HEK293T (cell line): ENCODE measurements at places on chromosomes 5 and 9.

- no peak for DNase-seq
Measured at GRCh38 chr9:123320814-123321213, 35.2 kb upstream of the CRB2 start.

DNA sequence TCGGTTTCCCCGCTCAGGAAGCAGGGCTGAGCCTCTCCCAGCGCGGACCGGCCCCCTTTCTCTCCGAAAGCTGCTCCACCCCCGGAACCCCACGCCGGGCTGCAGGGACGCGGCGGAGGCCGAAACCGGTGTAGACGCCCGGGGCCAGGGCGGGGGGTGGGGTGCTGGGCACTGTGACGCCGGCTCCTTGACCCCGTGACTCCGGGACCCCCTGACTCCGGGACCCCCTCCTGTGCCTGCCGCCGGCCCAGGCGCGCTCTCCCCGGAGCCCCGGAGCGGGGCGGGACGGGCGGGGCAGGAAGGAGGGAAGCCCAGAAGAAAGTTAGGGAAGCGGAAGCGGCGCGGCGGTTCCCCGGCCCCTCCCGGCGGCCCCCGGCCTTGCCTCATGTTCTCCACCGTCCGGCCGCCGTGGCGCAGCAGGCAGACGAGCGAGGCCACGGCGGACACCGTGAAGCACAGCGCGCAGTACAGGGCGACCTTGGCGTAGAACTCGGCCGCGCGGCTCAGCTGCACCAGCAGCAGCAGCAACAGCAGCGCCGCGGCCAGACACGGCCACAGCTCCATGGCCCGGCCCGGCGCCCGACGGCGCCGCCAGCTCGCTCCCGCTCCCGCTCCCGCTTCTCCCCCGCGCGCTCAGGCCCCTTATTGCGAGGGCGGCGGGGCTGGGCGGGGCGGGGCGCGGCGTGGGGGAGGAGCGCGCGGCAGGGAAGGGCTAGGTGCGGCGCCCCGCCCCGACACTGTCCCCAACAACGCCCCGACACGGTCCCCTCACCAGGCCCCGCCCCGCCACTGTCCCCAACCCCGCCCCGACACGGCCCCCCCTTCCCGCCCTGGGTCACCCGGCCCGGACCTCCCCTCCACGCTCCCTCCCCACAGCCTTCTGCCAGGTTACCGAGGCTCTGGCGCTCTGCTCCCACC, at the start of gene AGPAT2:
AGPAT2 (minus strand) TSS at position 664 of the 918 bp plus-strand sequence; CDS start at position 564, 100 bp downstream.
- DNase-seq = peak; percentile 79

DNA sequence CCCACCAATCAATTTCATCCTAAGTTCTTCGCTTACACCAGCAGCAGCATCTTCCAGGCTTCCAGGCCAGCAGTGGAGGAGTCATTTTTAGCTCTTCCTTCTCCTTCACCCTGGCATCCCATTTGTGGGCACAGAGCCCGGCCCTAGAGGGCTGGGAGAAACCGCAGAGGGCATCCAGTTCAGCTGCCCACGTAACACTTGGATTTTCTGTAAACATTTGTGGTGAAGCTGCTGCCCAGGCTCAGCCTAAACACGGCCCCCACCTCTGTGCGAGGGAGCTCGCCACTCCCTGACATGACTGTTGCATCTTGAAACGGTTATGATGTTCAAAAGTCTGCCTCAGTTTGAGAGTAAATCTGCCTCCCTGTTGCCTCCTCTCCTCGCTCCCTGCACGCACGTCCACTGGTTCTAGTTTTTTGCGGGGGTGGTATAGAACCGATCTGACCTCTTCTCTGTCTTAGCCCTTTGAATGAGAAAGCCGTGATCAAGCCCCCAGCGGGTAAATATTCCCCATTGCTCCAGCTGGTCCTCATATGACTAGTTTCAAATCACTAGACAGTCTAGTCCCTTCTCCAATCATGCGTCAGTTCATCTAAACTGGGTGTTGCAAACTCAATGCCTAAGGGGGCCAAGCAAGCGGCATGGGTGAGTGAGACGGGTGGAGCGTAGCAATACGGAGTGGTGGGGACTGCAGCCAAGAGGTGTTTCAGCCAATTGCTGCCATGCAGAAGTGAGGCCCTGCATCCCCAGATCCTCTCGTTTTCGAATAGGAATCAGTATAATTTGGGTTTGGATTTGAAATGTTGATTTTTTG, 34.9 kb upstream of the N4BP3 start:
- peak; percentile 4 for DNase-seq

- DNase-seq = no peak
Measured at GRCh38 chr5:87347841-87348240, 64.9 kb downstream of the CCNH start.

DNA sequence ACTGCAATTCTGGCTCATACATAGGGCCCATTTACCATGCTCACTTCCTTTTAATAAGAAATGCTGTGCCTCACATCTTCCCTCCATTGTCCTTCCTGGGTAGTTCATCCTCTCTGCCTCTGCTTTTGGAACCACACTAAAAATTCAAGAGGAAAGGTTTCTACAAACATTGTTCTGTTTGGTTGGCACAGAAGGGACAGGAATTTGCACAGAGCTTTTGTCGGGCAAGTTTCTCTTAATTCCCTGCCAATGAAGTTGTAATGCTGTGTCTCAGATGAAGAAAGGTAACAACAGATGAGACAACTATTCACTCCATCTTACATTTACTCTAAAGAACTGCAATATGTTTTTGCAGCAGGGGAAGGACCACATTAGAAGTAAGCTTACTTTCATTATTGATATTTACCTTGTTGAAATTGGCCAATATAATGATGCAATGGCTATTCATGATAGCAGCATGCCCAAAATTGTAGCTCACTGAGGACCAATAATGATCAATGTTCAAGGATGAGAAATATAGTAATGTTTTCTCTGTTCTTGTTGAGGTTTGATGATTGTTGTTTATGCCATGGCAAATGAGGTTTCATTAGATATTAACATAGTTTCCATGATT, 82.5 kb upstream of the HMHB1 start:
- DNase-seq = no peak

DNA sequence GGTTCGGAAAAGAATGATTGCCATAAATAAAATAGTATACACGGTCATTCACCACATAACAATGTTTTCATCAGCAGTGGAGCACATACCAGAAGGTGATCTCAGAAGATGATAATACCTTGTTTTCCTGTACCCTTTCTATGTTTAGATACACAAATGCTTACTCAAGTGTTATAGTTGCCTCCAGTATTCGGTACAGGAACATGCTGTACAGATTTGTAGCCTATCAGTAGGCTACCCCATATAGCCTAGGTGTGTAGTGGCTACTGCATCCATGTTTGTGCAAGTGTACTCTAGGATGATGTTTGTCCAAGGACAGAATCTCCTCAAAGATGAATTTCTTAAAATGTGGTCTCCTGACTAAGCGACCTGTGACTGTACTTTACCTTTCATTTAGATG, 59.2 kb downstream of the ICE1 start:
- no peak for DNase-seq

GRCh38 chr5:1593903-1594356, 70.2 kb upstream of the LPCAT1 start:
- DNase-seq = no peak

DNA sequence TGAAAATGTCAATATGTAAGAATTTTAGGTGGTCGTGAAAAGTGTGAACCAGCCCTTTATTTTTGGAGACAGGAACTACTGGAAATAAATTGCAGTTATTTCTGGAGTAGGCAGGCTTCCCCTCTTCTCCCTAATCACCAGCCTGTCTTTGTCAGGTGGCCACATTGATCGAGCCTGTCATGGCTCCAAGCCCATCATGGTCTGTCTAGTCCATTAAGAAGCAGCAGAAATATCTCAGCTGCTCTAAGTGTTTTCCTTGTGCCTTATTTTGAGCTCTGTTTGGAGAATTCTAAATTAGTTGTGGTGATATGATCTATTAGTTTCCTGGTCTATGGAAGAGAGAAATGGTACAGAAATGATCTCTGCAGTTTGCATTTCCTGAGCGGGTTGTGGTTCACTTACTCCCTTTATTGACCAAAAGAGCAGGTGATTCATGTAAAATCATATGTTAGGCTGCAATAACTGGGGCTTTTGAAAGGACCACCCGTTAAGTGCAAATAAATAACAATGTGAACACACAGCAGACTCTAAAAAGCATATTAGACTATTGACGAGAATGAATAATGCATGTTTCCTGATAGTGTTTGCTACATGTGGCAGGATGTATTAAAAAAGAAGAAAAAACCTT, 42.3 kb downstream of the BASP1 start:
- no peak for DNase-seq

DNA sequence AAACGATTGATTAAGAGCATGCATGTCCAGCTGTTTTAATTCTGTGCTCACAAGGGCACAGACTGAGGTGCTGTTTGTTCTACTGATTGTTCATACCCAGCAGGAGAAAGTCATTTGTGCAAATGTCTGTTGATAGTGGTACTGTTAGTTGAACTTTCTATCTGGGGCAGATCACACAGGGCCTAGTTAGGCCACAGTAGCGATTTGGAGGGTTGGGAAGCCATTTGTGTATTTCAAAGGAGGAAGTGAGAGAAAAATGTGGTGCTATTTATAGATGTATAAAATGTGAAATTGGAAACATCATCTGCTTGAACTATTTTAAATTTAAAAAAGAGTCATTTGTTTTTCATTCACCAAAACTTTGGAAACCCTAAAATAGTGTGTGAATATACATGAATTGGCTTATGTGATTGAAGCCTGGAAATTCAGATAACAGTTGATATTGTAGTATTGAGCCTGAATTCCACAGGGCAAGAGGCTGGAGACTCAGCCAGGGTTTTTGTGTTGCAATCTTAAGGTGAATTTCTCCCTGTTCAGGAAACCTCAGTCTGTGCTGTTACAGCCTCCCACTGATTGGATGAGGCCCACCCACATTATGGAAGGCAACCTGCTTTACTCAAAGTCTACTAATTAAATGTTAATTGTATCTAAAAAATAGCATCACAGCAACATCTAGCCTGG, 162.0 kb upstream of the CDKN2B start:
- DNase-seq = no peak
